Activated CD8-positive, alpha-beta memory T cell treated with anti-CD3 and anti-CD28 coated beads for 48 hours (primary cell): ENCODE measurements at places on chromosomes 13 and 19.

- DNase-seq, result no peak
These were observed 155.5 kb downstream of the PCCA start for GRCh38 chr13:100244431-100244830.

GRCh38 chr13:107358866-107359265 lies 790.9 kb upstream of the ARGLU1 start:
- no peak for DNase-seq

DNA sequence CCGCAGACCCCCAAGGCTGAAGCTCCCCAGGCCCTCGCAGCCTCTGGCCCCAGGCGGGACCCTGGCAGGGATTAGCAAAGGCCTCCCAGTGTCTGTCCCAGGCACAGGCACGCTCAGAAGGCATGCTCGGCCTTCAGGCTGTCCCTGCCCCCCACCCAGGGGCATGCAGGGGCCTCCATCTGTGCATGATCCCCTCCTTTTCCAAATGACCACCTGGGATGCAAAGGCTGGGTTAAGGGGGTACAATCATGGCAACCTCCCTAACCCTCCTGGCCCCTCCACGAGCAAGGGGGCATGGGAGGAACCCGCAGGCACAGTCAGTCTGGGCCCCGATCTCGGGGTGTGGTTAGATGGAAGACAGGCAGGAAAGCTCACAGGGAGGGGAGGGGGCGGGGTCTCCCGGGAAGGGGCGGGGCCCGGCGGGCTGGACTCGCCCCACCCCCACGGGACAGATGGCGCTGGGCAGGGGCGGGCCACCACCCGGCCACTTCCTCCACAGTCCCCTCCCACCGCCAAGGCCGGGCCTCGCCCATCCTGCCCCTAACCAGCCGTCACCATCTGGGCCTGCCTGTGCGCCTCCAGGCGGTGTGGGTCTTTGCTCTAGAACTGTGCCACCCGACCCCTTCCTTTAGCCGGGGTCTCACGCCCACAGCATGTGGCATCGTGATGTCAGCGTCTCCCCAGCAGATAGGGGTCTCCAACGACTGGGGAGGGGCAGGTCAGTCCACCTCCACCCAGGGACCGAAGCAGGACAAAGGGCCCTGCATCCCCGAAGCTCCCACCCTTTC lies 7.0 kb upstream of the REXO1 start:
- DNase-seq, result peak; percentile 75

- DNase-seq, result no peak
These were observed 349.9 kb upstream of the ZNF507 start for GRCh38 chr19:31995546-31995945.

- no peak for DNase-seq
These were observed 135.9 kb downstream of the DLEU7 start for GRCh38 chr13:50707628-50708027.

DNA sequence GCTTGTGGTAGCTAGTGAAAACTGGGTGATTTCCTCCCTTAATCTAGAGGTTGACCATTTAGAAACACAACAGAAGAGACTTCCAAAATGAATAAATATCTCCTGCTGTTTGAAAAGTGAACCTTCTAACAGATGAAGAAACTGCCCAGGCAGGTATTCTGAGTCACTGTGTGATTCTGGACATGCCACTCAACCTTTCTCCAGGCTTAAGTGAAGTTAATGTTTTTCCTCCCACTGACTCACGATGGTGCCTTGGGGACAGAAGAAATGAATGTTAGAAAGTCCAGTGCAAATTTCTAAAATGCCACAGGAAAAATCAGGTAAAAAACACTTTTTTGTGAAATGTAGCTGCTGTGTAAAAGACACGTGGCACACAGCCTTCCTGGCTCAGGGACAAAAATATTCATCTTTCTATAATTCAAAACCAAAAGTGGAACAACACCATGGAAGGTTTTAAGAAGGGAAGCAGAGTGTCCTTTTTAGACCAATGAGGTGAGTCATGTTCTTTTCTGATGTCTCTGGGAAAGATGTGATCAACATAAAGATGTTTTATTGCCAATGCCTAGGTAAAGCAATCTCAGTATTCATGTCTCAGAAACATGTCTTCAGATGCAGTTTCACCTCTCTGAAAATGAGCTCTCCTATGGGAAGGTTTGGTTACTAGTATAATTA lies 9.1 kb downstream of the UBE2L5 start:
- DNase-seq, result no peak

GRCh38 chr19:40982594-40983101 lies 8.4 kb upstream of the CYP2B6 start:
- no peak for DNase-seq

GRCh38 chr13:73757481-73758233 lies 376.5 kb downstream of the KLF12 start:
- no peak for DNase-seq

DNA sequence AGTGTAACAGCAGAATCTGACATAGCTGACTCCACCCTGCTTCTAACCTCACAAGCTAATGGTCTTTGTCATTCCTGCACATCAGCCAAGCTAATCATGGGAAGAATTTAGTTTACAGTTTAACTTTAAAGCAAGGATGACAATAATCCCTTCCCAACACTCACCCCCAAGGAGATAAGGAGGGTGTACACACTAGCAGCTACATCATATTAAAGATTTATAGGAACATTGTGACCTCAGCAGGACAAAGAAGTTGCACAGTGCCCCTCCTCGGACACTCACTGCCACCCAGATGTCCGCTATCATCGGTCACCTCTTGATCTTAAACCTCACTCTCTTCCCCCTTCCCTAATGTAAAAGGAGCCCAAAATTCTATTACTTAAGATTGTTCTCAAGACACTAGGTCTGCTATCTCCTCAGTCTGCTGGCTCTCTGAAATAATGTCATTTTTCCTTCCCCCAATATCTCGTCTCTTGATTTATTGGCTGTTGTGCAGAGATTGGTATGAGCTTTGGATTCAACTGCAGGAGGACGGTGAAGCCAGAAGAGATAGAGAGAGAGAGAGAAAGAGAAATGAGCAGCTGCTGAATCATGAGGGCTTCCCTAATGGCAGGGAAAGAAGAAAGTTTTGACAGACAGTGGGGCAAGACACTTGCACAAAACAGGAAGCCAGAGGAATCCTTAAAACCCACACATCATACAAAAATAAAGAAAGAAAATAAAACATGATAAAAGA lies 17.5 kb upstream of the FFAR2 start:
- no peak for DNase-seq

GRCh38 chr13:110454956-110455355 lies 106.6 kb downstream of the RAB20 start:
- no peak for DNase-seq

- DNase-seq, result no peak
These were observed 34.1 kb downstream of the RGCC start for GRCh38 chr13:41491436-41491835.

DNA sequence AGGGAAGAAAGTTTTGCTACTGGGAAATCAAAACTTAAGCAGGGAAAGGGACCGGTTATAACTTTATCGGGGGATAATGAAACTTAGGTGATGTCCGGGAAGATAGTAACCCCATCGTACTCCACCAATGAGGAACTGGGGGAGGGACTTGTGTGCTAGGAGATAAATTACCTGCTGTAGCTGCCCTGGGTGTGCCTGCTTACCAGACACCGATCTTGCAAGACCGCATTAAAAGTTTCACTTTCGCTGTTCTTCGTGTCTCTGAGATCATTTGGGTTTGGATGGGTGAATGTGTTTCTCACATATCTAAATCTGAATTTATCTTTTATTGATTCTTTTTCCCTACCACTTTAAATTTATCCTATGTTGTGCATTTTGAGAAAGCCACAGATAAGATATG lies 381.4 kb downstream of the SLITRK6 start:
- no peak for DNase-seq

- no peak for DNase-seq
These were observed 77.8 kb downstream of the ITGBL1 start for GRCh38 chr13:101530293-101530692.

DNA sequence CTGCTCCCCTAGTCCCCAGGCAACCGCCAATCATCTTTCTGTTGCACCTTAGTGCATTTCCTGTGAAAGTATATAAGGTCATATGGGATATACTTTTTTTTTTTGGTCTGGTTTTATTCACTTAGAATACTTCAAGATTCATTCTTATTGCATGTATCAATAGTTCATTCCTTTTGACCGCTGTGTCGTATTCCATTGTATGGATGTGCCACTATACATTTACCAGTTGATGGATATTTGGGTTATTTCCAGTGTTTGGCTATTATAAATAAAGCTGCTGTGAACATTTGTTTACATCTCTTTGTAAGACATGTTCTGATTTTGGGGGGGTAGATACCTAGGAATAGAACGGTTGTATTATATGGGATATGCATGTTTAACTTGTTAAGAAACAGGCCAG lies 9.9 kb upstream of the UBA2 start:
- no peak for DNase-seq

GRCh38 chr19:47765523-47766358 lies 12.8 kb upstream of the SELENOW start:
- DNase-seq, result no peak

DNA sequence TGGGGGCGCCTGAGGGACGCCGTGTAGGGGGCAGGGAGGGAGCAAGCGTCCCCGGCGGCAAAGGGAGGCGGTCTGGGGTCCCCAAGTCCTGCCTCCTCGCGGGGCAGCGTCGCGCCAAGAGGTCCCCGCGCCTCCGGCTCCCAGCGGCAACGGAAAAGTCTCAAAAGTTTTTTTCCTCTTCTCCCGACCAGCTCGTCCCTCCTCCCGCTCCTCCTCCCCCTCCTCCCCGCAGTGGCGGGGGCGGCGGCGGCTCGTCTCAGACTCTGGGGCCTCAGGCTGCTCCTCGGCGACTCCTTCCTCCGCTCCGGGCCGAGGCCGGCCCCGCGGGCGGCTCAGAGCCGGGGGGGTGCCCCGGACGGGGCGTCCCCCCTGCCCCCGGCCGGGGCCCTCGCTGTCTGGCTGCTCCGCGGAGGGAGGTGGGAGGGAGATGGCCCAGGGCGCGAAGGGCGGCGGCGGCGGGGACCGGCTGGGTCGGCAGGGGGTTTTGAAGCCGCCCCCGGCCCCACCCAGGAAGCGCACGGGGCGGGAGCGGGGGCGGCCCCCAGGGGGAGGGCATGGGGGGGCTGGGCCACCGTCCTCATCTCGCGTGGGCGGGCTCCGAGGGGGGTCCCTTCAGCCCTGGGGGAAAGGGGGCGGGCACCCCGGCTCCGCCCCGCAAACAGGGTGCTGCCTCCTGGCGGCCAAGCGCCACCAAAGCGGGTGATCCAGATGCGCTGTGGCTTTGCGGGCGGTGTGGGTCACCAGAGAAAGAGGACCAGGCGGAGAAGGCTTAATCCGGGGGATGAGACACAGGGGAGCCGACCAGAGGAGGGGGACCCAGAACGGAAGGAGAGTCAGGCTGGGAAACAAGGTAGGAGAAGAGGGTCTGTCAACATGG lies at the start of gene TGFB1:
Gene TGFB1, minus strand, starts transcription at position 457 of the 877 bp plus-strand sequence. CDS start 878 bp downstream, outside the sequence.
- DNase-seq, result peak; percentile 82

DNA sequence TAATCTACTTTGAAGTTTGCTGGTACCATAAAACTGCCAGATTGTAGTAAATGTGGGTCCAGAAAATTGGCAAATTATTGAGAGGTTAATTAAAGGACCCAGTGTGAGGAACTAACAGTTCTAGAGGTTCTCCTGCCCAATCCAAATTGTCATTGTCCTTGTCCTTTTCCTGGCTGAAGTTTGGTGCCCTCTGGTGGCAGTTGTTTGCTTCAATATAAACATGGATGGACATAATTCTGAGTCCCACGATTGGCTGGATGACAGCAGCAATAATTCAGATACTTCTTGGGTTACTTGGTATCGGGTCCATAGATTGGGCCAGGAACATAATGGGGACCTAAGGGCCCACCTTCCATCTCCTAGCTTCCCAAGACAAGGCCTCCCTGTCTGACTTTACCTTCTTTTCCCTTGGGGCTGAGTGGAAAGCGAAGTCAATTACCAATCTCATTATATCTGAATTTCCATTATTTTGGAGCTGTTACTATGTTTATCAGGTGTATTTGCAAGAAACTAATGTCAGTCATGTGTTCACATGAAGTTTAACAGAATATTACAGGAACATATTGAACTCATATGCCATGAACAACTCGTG lies 33.8 kb upstream of the GARRE1 start:
- peak; percentile 39 for DNase-seq

- DNase-seq, result peak; percentile 97
These were observed 33.2 kb downstream of the CCNE1 start for GRCh38 chr19:29844891-29845573.

DNA sequence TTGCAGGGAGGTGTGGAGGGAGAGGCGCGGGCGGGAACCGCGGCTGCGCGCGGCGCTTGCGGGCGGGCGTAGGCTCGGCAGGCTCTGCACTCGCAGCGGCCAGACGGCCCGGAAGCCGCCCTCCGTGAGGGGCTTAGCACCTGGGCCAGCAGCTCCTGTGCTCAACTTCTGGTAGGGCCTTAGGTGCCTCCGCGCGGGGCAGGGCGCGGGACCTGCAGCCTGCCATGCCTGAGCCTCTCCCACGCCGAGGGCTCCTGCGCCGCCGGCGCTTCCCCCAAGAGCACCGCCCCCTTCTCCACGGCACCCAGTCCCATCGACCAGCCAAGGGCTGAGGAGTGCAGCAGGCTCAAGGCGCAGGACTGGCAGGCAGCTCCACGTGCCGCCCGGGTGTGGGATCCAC lies 940.8 kb upstream of the PCDH9 start:
- DNase-seq, result no peak

DNA sequence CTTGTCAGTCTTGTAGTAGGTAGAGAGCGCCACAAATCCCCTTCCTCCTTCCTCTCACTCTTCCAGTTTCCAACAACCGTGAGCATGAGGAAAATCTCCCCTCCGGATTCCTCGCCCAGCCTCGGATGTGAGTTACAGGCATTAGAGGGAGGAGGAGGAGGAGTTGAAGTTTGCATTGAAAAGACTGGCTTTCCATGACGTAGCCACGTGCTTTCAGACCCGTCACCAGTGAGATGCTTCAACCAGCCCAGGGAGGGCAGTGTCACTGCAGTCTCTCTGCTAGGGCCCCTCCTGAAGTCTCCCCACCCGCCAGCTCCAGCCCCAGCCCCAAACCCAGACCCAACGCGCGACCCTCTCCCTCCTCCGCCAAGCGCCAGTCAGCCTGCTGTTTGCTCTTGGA lies 442 bp upstream of the FGF14 start:
- DNase-seq, result no peak

GRCh38 chr13:97802213-97802612 lies 151.3 kb upstream of the IPO5 start:
- DNase-seq, result no peak

DNA sequence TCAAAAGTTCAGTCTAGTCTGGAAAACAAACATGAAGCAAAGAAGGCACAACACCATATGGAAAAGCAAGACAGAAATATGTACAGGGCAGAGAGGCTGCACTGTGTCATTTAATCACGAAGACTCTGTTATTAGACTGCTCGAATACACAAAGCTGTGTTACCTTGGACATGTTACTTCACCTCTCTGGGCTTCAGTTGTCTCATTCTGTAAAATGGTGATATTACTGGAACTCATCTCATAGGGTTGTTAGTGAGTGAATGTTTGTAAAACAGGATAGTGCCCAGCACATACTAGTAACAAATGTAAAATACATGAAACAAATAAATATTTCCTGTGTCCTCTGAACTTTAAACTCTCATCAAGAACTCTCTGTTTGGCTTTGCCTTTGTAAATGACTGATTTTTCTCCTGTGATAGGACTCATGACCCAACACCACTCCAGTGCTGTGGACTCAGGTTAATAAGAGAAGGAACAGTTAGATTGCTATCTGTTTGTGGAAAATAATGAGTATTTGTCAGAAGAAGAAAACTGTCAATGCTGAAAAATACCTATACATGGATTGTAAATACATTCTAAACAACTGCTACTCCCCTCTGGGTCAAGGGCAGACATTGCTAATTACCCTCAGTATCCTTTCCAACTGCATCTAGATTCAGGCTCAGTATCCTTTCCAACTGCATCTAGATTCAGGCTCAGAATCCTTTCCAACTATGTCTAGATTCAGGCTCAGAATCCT lies 62.3 kb downstream of the ZIC5 start:
- DNase-seq, result no peak

- DNase-seq, result no peak
These were observed 4.3 kb downstream of the GAMT start for GRCh38 chr19:1396768-1397679.

- DNase-seq, result peak; percentile 78
These were observed 100.4 kb downstream of the STK24 start for GRCh38 chr13:98476538-98476966.
